ENCODE measurements at places on chromosomes 6 and 20. TPM values are rescaled to one million over a fixed set of nuclear protein-coding genes. Genes with fewer than 3 reads are reported as not detected.

The C20orf144 gene
- polyA plus RNA-seq = 0.26 TPM

The STK38 gene
- polyA plus RNA-seq = 52.8 TPM

The CYB5R4 gene
- 9.4 TPM for polyA plus RNA-seq

The ZKSCAN3 gene
- 10.0 TPM for polyA plus RNA-seq

The OPRL1 gene
- 0.94 TPM for polyA plus RNA-seq

The HLA-DRB5 gene
- polyA plus RNA-seq = 30.7 TPM

The KIF25 gene
- 0.33 TPM for polyA plus RNA-seq

The NCR2 gene
- polyA plus RNA-seq = not detected

The SLC22A16 gene
- polyA plus RNA-seq = 0.61 TPM

The CLPSL2 gene
- polyA plus RNA-seq = not detected

The PSORS1C1 gene
- polyA plus RNA-seq = 0.36 TPM

The FAM217A gene
- polyA plus RNA-seq = 1.6 TPM

The SSTR4 gene
- not detected for polyA plus RNA-seq

The FAM135A gene
- polyA plus RNA-seq = 29.4 TPM

The SLC22A3 gene
- polyA plus RNA-seq = 7.2 TPM

The PTCRA gene
- polyA plus RNA-seq = 0.48 TPM

The CCN6 gene
- polyA plus RNA-seq = 3.5 TPM

- DNase-seq = no peak
Measured at GRCh38 chr6:143160439-143161220, 99.9 kb downstream of the AIG1 start.

- DNase-seq = no peak
Measured at GRCh38 chr20:51803148-51803854, 980 bp upstream of the SALL4 start.

GRCh38 chr6:38784506-38785235, 69.6 kb downstream of the DNAH8 start:
- no peak for DNase-seq

GRCh38 chr20:38674092-38674764, 50.1 kb upstream of the SLC32A1 start:
- DNase-seq = peak; percentile 66

DNA sequence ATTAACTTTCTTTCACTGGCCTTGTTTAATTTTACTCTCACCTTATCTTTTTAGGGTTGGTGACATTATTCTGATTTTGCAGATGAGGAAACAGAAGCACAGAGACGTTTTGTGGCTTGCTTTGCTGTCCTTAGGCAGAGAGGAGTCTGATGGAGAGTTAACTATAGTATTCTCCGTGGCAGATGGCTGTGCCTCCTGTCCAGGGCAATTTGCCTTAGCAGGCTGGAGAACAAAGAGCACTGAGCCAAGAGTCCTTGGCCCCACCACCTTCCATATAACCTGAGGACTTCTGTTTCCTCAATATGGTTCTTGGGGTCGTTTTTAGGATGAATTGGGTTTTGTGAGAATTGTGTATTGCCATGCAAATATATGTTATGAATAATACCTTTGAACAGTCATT, 71.4 kb upstream of the BACH2 start:
- DNase-seq = no peak

DNA sequence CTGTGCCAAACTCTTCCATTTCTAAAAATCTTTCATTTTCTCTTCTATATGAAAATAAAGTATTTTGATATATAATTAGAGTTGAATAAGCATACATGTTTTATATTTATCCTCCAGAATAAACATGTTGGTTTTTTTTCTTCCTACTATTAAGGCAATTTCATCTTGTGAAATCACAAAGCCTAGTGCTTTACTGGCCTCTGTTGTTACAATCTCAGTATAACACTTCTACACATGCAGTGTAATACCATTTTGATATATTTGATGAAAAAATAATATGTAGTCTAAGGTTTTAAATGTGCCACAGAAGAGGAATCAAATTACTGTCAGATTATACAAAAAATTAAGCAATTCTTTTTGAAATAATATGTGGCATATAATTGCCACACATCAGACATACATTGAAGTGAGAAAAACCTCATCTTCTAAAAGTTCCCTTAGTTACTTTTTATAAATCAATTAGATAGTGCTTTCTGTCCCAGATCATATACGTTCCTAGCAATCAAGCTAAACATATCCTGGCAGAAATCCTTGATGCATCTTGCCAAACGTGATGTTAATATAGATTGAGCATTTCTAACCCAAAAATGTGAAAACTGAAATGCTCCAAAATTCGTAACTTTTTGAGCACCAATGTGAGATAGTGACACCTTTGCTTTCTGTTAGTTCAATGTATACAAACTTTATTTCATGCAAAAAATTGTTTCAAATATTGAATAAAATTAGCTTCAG, 225.1 kb upstream of the MANEA start:
- no peak for DNase-seq

DNA sequence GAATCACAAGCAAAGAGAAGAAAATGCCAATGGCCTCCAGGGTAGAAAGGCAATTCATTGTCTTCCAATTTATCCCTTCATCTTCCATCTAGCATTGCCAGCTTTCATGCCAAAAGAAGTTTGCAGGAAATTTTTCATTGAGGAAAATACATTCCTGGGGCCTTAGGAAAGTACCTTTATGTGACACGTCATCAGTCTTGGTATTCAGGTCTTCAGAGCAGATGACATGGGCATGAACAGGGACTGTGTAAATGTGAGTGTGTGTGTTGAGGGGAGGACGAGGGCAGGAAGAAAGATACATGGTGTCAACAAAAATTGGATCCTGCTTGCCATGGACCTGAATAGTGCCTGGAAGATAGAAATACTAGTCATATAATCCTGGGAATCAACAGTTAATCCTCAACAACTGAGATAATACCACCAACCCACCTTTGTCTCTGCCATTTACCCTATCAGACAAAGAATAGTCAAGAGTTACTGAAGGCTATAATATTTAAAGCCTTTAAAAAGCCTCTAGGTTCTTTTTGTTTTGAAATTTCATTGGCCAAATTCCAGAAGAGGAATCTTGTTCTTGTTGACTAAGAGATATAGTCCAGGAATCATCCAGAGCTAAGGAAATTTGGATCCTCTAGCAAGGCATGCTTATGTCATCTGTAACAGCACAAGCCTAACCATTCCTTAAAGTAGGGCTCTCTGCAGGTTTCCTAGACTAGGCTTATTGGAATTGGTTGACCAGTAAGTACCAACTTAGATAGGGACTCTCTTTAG, 405.8 kb upstream of the SASH1 start:
- no peak for DNase-seq

GRCh38 chr6:166253778-166254204, 54.4 kb downstream of the PRR18 start:
- no peak for DNase-seq

- no peak for DNase-seq
Measured at GRCh38 chr20:42492290-42492689, 697.4 kb downstream of the PTPRT start.

- DNase-seq = no peak
Measured at GRCh38 chr20:14816471-14816870, 479.1 kb upstream of the FLRT3 start.

GRCh38 chr6:34877259-34877658, 10.6 kb downstream of the TAF11 start:
- no peak for DNase-seq

GRCh38 chr6:118509009-118509617, 39.0 kb upstream of the PLN start:
- peak; percentile 5 for DNase-seq

DNA sequence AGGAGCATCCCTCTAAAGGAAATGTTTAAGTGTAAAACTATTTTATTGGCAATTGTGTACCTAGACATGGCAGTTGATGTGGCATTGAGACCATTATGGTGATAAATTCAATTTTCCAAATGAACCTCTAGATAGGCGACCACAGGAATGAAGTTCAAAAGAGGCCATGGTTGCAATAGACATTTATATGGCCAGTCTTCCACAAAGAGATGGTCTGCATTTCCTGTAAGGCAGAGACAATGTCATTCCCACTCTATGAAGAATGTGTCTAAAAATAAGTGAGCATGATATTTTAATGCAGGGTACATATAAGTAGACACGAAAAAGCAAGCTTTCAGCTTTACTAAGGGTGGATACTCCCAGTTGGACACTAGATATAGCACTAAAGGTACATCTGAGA, 40.9 kb downstream of the THEMIS start:
- no peak for DNase-seq

GRCh38 chr6:72999995-73000394, 225.3 kb downstream of the KHDC1L start:
- no peak for DNase-seq

DNA sequence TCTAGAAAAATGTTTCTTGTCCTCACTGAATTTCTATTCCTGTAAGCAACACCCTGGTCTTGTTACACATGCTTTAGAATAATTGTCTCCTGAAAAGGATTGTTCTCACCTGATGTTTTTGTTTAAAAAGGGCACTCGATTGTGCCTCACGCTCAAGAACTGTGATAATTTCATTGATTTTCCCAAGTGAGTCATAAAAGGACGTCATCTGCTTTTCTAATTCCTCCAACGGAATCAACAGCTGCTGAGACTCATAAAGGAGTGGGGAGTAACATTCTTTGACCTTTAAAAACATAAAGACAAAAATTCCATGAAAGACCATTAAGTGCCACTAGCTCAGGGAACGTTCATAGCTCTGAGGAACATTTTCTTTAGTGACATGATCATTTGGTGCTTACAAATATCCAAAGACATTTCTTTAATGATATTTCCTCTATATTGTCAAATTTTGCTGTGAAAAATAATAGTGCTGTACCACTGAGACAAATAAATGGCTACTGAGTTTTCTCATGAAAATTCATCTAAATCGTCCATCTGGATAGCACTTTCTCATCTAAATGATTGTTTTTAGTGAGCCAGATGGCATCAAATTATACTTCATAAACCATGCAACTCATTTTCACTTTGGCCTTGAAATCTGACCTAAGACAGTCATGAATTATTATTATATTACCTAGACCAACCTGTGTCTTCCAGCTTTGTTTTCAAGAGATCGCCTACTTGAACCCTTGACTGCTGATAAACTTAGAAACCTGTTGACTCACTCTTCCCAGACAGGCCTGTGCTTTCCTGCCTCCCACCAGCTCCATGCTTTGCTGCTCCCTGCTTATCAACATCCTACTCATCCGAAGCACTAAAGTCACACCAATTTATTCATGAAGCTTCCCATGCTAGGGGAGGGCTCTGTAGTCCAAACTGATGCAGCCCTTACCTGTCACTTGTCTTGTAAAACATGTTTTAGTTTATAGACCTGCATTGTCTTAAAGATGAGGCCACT, 178.2 kb downstream of the SYNE1 start:
- DNase-seq = peak; percentile 11

DNA sequence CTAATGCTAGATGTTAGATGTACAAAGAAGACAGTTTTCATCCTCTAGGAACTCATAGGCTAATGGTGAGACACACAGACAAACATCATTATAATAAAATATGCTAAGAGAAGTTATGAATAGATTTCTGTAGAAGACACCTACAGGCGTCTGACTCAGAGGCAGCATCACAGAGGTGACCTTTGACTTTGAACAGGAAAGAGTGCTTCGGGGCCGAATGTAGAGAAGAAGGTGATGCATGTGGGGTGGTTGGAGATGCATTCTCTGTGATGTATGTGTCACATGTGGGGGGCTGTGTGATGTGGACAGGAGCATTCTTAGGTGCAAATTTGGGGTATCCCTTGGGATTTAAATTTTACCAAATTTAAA, 6.8 kb downstream of the GUCA1A start:
- no peak for DNase-seq

DNA sequence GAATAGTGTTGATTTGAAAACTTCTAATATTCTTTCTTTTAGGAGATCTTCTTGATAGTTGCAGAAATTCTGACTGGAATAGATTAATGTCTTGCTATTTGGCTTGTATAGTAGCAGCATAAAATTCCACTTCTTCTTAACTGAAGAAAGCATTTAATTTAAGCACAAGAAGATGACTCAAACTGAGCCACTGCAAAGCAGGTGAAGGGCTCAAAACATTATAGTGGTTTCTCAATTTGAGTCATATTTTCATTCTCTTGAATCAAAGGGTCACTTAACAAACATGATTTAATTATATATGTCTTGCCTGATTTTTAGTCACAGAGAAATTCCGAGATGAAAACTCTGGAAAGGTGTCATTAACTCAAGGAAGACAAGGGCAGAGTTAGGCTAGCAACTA, 239.3 kb downstream of the ZNF217 start:
- no peak for DNase-seq

GRCh38 chr20:13581451-13581850, 57.3 kb downstream of the TASP1 start:
- DNase-seq = no peak

- no peak for DNase-seq
Measured at GRCh38 chr6:106514583-106514885, 114.8 kb downstream of the RTN4IP1 start.

DNA sequence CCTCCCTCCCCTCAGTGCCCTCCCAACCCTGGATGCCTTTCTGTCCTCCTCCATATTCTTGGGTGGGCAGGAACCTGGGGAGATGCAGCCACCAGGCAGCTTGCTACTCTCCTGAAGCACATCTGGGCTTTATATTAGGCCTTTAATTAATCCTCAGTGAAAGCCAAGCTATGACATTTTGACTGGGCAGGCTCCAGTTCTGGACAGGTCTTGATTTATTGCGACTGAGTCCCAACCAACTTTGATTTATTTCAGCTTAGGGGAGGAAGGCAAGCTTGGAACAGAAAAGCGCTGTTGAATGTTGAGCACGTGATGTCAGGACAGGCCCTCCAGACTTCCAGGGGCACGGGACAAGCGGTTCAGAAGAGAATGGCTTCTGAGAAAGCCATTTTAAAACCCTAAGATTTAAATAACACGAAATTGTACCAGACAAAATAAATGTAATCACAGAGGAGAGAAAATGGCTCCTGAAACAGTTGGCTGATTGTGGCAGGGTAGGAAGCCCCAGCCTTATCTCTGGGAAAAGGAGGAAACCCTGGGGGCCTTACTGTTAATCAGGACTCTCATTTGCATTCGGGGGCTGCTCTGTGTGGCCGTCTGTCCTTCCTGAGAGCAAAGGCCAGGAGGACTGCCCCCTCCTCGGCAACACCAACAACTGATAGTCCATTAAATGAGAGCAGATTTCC, 294.2 kb downstream of the FOXC1 start:
- DNase-seq = peak; percentile 91

DNA sequence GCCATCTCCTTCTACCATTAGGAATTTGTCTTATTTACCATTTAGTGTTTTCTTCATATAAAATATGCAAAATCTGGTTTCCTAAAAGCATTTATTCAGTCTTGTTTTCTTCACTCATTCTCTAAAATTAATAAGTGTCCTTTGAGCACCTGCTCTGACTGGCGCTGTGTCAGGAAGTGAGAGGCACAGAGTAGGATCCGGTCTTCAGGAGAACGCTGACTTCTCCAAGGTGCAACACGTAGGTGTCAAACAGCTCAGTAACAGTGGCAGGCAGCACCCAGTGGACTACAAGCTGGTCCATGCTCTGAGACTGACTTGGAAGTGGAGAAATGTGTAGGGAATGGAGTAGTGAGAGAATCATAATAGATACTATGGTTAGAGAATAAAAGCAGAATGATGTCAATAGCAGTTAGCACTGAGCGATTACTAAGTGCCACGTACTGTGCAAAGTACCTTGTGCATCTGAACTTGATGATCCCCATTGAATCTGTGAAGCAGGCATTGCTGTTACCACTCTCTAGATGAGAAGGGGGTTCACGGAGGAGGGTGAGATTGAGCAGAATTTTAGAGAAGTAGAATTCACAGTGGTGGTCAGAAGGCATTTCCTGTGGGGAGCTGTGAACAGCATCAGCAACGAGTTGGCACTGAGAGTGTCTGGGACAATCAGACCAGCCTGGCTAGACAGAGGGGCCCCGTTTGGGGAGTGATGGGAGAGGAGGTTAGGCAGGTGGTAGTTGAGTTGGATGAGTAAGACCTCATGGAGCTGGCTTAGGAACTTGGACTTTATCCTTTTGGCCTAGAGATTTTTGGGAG, 569.8 kb downstream of the QKI start:
- DNase-seq = no peak
